Activated CD4-positive, alpha-beta T cell treated with anti-CD3 and anti-CD28 coated beads, Interleukin-10, Interleukin-2, amounts not matched to agents 100 ng/mL and 50 ng/mL, durations not matched to agents 16 hours and 8 hours (primary cell): ENCODE measurements at places on chromosomes 13 and 19.

- DNase-seq: peak; percentile 65
These were observed 630 bp downstream of the NUCB1 start for GRCh38 chr19:48900477-48901406.

DNA sequence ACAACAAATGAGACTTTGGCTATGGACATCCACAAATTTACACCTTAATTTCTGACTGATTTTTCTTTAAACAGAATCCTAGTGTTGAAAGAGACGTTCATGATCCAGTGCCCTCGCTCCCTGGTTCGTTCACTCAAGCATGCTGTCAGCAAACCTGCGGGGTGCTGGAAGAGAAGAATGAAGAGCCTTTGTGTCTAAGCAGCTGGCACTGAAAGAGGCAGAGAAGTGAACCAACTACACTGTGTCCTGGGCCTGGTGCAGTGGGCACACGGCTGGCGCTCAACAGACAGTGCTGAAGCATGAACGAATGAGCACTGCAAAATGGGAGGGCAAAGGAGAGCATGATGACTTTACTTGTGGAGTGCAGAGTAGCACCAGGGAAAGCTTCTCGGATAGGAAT lies 46.8 kb downstream of the MIPEP start:
- no peak for DNase-seq

DNA sequence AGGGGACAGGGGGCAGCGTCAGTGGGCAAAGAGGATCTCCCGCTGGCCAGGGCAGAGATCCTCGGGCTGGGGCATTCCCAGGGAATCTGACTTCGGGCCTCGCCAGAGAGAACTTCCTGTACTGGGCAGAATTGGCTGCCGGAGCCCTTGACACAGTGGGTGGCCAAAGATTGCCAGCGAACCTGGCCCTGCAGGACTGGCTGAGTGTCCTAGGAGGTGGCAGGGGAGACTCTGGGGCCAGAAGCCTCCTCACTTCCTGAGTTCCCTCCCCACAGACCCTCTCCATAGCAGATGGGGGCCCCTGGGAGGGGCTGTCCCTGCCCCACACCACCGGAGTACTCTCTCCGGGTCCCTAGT lies 19.3 kb downstream of the DPP9 start:
- no peak for DNase-seq

DNA sequence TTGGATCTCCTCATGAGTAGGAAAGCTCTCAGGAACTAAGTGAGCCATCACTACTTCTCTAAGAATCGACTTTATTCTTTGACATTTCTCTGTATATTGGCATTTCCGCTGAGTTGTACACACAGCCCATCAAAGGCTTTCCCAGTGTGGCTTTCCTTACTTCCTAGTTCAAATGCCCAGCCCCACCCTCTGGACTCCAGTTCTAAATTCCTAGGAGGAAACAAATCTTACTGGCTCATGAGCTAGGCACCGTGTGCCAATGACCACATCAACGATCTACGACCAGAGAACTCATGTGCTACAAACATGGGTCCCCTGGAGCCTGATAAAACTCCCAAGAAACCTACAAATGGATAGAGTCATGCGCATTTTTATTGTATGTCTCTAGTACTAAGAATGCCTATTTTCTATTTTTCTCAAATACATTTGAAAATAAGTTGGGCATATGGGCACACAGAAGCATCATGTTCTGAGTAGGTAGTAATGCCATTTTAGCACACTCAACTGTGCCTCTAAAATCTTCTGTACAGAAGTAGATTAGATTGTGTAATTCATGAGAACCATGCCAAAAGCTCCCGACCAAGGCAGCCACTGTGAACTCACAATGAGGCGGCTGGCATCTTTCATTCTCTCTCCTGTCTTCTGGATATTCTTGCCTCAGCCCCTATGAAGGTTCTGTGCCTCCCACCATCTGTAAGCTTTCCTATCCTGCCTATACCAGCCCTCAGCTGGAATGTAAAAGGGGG lies 10.5 kb upstream of the RAP2A start:
- no peak for DNase-seq

DNA sequence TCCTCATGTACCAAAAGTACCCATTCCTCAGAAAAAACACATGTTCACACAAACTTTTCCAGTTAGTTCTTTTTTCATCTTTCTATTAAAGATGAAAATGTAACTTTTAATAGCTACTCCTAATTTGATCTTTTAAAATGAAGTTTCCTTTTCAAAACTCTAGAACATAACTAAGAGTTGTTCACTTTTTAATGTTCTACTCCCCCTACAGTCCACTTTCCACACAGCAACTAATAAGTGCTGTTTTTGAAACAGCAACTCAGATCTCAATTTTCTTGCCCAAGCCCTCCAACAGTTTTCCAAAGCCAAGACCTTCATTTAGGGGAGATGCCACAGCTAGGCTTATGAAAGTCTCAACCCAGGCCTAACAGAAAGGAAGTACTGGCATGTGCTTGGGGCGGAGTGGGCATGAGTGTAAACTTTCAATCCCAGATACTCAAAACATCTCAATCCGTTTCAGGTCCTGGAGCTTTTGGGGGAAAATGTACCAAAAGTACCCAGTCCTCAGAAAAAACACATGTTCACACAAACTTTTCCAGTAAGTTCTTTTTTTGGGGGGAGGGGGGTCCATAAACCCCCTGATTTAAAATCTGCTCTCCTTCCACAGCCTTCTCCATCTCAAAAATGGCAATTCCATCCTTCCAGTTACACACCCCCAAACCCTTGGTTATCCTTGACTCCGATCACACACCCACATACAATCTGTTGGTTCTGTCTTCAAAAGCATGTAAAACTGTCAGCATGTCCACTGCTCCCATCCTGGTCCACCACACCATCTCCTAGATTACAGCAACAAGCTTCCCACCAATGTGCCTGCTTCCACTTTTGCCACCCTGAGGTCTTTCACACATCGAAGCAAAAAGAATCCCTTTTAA lies 2.0 kb downstream of the FBL start:
- peak; percentile 61 for DNase-seq

GRCh38 chr13:76223565-76223964 lies 587.4 kb downstream of the LMO7 start:
- DNase-seq: no peak

DNA sequence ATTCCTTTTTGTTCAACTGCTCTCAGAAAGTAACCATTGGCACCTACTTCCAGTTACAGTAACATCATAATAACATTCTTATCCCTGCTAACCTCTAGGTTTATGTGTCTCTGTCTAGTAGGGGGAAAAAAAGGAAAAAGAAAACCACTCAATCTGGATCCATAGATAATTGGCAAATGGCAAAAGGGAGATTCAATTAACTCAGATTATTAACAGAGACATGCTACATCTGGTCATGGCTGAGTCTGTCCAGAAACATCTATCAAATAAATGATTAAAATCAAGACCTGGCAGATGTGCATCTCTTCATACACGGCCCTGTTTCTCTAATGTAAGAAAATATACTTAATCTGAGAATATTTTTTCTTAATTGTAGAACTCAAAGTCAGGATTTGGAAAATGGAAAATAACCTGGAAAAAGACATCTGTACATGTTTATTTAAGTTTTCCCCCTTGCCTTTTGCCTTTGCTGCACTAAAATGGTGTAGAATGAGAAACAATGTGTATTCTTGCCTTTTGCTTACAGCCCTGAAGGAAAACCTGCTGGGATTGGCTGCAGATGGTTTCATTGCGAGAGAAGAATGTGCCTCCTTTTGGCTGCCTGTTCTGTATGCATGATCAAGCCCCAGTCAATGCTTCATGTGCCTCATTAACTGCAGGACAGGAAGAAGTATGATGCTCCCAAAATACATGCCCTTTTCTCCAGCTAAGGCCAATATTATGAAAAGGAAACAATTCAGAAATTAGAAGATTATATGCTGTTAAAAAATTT lies 921.6 kb upstream of the PCDH20 start:
- DNase-seq: no peak

DNA sequence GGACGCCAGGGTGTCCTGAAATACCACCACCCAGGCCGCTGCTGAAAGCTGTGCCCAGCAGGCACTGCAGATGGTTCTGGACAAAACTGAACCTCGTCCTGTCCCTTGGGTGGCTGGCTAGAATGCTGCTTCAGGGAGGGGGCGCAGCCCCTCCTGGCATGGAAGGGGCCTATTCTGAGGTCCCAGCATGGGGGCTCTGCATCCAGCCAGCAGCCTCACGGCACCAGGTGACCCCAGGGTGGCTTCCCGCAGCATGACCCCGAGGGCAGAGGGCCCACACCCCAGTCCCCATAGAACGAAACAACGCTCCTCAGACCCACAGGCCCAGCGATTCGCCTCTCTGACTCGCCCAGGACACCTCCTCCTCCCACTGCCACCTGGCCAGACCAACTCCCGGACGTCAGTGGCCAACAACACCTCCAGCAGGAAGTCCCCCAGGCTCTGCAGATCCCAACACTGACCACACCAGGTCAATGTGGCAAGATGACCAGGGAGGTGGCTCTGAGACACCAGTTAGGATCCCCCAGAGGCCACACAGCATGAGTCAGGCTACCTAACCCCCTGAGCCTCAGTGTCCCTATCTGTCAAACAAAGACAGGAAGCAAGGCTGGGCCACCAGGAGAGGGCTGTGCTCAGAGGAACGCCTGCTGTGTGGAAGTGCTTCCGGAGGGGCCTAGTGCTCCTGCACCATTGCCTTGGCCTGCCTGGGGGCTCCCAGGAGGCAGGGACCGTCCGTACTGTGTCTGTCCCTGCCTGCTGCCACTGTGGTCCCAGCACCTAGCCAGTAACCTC lies 6.1 kb downstream of the MKNK2 start:
- no peak for DNase-seq

- DNase-seq: no peak
These were observed 68.6 kb upstream of the KL start for GRCh38 chr13:32947411-32948276.

GRCh38 chr19:18282788-18283141 lies 1.3 kb upstream of the JUND start:
- peak; percentile 68 for DNase-seq

DNA sequence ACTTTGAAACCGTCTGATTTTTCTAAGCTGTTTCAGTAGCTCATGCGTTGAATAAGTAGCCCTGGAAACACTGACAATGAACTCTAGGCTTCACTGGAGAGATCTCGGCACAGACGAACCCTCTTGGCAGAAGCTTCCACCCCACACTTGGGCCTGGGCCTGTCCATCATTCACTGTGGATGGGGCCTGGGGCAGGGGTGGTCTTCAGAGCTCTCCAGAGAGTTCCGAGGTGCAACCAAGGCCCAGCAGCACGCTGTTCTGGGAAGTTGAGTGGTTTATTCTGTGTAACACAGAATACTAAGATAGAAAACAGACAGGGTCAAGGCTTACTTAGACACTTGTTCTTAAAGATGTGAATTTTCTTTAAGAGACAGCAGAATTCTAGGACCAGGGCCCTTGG lies 21.9 kb downstream of the NAXD start:
- DNase-seq: no peak

DNA sequence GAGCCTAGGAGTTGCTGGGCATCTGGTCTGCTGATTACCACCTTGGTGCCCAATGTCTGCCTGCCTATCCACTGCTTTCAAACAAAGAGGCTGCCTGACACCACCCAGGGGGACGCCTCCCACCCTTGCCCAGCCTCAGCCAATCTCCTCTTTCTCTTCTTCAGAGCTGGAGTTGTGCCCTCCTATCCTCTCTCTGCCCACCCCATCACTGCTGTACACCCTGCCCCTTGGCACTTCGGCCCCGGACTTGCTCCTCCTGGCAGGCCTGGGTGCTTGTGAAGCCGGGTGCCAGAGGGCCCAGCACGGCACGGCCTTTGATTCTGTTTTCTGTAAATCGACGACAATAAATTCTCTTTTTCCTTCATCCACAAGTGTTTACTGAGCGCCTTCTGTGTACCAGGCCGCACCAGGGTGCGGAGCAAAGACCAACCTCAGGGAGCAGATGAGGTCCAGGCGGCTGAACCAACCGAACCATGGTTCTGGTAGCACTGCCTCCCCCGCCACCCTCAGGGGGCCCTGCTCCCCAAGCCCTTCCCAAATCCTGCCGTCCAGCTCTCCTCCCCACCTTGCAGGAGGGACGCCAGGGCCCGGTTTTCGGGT lies 5.0 kb downstream of the RNF225 start:
- DNase-seq: no peak

DNA sequence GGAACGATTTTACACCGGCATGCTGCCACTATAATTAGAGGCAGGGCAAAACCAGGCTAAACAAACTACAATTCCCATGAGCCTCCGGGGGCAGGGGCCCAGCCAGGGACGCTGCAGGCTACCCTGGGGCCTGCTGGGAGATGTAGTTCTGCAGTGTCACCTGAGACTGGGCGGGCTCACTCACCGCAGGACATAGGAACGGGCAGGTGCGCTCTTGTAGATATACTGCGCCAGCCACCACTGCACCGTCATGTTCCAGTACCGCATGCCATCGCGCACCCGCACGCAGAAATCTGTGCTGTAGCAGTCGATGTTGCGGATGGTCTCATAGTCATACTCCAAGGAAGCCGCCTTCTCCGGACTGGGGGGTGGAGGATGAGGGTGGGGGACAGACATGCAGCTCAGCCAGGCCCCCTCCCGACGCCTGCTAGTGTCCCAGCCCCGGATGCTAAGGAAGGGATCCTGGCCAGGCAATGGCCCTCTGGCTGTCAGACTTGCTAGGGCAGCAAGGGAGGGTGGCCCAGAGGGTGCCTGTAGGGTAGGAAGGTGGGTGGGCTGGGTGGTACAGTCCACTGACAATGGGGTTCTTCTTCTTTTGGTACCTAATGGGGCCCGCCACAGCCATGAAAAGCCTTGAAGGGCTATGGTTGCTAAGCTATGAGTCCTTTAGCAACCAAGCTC lies 5.8 kb upstream of the TMC4 start:
- DNase-seq: peak; percentile 51

DNA sequence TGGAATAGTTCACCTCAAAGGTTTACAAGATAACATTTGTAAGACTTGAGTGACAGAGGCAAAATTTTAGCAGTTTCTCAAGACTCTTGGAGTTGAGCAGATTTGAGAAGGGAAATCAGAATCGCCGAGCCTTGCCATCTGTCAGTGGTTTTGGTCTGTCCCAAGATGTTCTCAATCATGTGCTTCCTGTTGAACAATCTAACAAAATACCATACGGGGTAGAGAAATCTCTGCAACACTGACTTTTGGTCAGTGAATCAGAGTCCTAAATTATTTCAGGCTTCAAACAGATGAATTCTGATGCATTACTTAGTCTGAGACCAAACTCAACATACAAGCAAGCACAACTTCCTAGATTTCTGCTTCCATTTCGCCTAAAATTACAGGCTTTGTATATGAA lies 3.8 kb downstream of the KCTD12 start:
- peak; percentile 14 for DNase-seq

DNA sequence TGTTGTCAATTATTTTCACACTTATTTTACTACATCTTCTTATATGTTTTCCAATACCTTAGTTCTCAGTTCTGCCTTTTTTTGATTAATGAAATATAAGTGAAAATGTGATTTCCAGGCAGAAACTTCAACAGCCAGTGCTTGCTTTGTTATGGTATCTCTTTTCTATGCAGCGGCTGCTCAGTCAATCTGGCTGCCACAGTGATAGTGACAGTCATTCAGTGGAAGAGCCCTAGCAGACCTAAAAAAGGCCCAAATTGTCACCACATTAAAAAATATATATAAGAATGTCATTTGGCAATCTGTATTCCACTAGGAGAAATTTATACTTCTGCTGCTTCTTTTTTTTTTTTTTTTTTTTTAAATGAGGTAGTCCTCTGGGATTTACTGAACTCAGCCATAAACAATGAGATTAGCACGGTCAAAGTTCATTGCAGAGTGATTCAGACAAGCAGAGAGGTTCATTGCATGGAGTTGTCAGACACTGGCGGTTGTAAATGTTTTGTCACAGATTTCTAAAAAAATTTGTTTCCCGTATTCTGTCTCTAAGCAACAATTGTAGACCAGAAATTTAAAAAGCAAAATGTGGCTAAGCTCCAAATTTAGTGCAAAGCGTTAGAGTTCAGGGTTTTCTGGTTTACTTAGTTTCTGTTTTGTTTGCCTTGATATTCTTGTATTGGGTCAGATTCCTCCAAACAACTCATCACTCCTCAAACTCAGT lies 94.7 kb upstream of the PRR20A start:
- no peak for DNase-seq

- no peak for DNase-seq
These were observed 20.0 kb downstream of the GNA11 start for GRCh38 chr19:3114018-3114726.
